BJ (cell line): ENCODE measurements at places on chromosomes 5 and 9.

- no peak for DNase-seq
Observed at GRCh38 chr5:9892696-9893095, 262.5 kb upstream of the TAS2R1 start.

GRCh38 chr5:54484219-54484894 is 28.9 kb downstream of the HSPB3 start:
- DNase-seq, result no peak

DNA sequence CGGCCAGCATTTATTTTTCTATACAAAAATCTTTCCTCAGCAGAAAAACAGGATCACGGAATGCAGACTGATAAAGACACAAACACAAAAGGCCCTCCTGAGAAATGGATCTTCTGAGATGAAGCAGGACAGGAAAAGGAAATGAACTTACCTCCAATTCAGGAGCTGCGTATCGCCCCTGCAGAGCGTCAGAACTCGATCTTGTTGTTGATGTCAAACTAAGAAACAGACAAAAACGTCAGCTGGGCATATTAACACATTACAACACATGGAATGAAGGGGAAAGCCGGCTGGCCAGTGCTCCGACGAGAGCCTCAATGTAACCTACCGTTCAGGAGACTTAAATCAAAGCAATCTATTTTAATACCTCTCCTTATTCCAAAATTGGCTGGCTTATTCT is 105.1 kb downstream of the SERINC5 start:
- DNase-seq, result no peak

GRCh38 chr5:27472871-27473270 is 434.5 kb upstream of the CDH9 start:
- no peak for DNase-seq

- DNase-seq, result no peak
Observed at GRCh38 chr5:43615445-43616184, 12.6 kb downstream of the NNT start.

DNA sequence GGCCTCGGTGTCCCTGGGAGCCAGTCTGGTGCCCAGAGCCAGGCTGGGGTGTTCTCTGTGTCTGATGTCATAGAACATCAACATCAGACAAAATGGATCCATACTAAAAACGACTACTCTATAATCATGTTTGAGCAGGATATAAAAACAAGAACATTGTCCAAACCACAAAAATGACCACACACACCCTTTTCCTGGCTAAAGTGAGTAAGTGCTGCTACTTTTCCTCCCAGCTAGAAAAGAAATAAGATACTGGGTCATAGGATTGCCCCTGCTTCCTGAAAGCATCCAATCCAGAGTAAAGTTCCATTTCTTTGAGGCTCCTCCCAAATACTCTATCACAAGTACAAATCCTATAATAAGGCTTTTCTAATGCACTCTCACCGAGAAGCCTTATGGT is 19.7 kb upstream of the TRAF1 start:
- no peak for DNase-seq

DNA sequence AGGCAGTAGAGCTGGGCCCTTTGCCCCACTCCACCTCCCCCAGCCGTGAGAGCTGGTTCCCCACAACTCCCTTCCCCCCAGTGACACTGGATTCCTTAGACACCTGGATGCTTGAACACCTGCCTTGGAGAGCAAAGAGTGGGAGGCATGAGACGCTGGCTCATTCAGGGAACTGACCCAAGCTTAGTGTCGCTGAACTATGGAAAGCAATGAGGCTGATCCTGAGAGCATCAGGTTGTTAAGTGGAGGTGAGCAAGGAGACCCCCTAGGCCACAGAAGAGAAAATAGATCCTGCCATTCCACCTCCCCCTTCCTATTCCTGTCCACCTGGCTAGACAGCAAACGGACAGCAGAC is 2.0 kb downstream of the CCL19 start:
- DNase-seq, result no peak

GRCh38 chr9:93821307-93821703 is 133.8 kb downstream of the BARX1 start:
- DNase-seq, result no peak

- DNase-seq, result no peak
Observed at GRCh38 chr5:139654464-139654863, 6.3 kb downstream of the CXXC5 start.

DNA sequence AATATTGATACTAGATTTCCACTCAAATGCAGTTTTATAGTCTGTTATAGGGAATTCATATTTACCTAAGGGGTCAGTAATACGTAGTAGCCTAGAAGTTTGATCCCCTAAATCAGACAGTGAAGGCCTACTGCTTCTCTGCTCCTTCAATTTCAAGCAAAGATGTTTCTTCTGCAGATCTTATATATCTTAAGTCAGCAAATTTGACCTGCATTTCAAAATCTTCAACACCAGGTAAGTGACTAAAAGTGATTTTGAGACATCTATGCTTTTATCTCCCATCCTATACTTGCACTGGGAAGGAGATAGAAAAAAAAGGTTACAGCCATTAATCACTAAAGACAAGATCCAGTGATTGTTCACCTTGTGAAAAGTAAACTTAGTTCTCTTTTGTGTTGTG is 363.9 kb downstream of the PTPRD start:
- DNase-seq, result no peak

DNA sequence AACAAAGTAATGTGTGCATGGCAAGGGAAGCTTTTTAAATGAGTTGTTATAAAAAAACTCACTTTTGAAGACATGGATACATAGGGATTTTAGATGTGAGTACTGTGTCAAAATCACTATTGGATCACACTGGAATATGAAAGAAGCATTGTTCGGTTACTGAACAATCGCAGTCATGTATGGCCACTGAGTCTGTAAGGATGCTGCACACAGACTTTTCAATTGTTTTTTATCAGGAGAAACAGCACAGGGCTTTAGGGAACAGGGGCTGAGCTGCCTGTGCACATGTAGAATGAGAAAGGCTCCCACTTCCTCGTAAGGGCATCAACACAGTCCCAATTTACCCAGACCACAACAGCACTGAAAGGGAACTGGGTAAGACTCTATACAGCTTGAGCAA is 1333.9 kb upstream of the DMAC1 start:
- no peak for DNase-seq

DNA sequence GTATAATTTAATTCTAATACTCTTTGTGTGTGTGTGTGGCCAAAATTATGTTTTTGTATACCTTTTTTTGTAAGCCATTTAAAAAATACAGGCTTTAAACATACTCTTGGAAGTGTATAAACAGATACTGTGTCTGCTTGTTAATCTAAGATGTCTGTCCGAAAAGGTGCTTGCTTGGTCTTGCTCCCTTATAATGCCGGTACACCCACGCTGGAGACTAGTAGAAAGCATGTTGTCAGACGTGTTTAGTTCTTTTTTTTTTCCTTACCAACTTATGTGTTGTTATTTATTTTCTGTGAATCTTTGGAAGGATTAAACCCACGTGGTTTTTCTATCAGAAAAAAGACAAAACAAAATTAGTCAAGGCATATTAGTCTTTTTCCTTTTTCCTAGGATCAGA is 9.5 kb downstream of the GAPVD1 start:
- no peak for DNase-seq

GRCh38 chr9:105361873-105362272 is 86.0 kb upstream of the FSD1L start:
- no peak for DNase-seq

GRCh38 chr5:93850311-93850710 is 108.9 kb upstream of the POU5F2 start:
- DNase-seq, result no peak

DNA sequence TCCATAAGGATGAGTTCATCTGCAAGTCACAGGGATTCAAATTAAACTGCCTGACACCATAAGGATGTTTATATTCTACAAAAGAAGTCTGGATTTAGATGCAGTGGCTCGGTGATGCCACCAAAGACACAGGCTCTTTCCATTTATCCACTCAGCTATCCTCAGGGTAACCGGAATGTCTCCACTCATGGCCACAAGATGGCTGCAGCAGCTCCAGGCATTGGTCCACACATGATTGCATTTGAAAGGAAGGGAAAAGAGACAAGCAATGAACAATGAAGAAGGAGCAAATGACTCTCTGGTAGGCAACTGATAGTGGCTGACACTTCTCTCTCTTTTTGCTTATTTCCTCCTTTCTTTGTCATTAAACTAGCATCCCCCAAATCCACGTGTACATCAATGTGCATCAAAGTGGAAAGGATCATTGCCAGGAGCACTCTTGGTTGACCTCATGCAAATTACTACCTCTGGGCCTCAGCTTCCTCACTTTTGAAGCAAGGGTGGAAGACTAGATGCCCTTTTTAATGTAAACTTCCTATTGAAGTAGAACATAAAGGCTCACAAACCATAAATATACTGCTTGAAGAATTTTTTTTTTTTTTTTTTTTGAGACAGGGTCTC is 7.2 kb upstream of the SNX30 start:
- no peak for DNase-seq
